ENCODE measurements at places on chromosomes 2 and 18.
A peak's percentile ranks its signal among the peaks of the same experiment; 100 is the strongest.

- no peak for DNase-seq
Observed at GRCh38 chr18:42583283-42583731, 532.2 kb downstream of the RIT2 start.

DNA sequence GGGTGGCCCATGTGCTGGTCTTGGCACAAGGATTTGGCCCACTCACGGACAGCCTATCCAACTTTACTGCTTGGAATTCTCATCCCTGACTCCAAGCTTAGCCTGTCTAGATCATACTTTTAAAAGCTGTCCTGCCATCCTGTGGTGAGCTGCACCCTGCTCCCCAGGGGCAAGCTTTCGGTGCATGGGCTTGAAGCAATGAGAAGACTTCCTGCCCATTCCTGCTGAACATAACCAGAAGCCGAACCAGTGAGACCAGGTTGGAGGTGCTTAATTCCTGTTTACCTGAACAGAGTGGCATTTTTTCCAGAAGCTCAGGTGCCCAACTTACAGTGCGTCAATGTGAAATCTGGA is 154.5 kb downstream of the ANTXR1 start:
- no peak for DNase-seq

- DNase-seq: no peak
Observed at GRCh38 chr2:63434024-63435001, 154.0 kb downstream of the WDPCP start.

DNA sequence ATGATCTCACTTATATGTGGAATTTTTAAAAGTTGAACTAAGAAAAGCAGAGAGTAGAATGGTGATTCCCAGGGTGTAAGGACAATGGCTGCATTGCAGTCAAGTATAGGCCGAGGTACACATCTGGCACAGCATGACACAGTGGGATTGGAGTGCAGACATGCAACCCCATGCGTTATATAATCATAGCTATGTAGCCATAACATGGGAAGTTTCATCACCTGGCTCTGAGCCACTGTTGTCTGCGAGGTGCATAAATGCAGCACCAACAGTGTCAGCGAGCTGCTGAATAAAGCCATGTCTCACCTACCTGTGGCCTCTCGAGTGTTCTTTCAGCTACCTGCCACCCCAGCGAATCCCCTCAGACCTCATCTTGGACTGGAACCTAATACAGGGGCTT is 61.7 kb downstream of the CDC42EP3 start:
- DNase-seq: no peak

DNA sequence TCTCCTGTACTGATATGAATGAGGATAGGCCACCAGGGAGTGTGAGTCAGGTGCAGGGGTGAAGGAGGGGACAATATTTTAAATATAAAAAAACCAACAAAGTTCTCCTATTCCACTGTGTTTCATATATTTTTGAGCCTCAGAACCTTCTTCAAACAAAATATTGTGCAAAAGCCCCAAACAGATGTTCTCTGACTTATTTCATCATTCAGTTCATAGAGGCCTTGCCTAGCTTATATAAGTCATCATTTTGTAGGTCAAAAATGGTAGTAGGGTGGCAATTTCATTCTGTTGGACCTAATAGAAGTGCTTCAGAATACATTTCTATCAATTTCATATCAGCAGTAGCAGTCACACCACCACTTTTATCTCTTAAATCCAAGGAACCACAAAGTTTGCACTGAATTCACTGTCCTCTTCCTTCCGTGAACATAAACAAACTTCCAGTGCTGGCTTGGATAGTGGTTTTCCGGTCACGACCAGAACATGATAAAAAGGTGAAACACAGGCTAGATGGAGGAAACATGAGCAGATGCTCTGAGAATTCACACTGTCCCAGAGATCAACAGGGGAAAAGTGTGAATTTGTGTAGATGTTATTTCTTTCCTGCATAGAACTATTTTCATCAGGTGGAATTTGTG is 99.1 kb downstream of the EN1 start:
- DNase-seq: peak; percentile 2

- no peak for DNase-seq
Observed at GRCh38 chr2:156601855-156602551, 165.8 kb downstream of the GPD2 start.

GRCh38 chr2:26644188-26644835 is 3.1 kb upstream of the CIB4 start:
- no peak for DNase-seq

GRCh38 chr2:110766291-110766690 is 33.9 kb downstream of the ACOXL start:
- no peak for DNase-seq

Measured in non-pigmented ciliary epithelial cell (primary cell).